Fibroblast of skin of back (primary cell): ENCODE measurements at places on chromosomes 1 and 21.

DNA sequence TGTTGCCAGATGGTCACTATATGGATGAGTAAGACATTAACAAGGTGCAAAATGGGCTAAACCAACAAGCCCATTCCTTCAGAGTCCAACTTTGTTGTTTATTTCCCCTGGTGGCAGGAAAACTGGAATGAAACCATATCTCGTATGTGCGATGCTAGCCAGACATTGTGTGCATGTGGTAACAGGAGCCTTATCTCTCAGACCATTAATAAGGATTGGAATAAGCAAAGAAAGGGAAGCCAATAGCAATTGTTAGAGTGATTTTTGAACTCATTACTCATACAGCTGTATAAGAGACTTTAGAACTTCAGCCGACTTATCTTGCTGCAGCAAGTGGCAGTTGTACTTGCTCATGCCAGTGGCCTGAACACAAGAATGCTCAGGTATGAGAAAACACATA lies 30.0 kb upstream of the HMCN1 start:
- no peak for DNase-seq

GRCh38 chr21:46069719-46070279 lies 28.1 kb upstream of the COL6A2 start:
- no peak for DNase-seq

DNA sequence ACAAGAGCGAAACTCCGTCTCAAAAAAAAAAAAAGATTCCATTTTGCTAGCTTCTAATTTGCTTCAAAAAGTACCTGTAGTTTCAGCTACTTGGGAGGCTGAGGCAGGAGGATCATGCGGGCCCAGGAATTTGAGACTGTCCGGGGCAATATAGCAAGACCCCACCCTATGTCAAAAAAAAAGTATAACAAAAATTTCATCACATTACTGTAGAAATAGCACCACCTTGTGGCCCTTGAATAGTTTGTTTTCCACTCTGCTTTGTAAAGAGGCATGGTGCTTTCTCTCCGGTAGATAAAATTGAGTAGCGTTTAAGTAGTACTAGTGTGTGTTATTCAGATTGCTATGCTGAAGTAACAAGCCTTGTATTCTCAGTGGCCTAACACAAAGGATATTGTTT lies 18.2 kb upstream of the MSTO1 start:
- peak; percentile 72 for DNase-seq

- DNase-seq, result peak; percentile 51
Observed at GRCh38 chr1:119159111-119159510, 18.7 kb upstream of the WARS2 start.

DNA sequence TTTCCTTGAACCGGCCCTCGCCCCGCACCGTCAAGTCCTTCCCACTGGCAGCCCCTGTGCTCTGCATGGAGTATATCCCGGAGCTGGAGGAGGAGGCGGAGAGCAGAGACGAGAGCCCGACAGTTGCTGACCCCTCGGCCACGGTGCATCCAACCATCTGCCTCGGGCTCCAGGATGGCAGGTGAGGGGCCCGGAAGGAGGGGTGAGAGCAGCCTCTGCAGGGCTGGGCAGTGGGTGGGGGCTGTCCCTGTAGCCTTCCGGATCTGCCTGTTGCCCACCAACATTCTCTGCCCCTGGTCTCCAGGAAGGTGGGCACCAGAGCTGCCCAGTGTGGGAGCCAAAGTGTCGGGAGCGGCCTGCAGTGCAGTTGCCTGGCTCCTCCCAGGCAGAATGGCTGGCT lies 99.2 kb upstream of the ACTL8 start:
- DNase-seq, result no peak

GRCh38 chr21:20800106-20800505 lies 198.1 kb upstream of the NCAM2 start:
- peak; percentile 28 for DNase-seq

- no peak for DNase-seq
Observed at GRCh38 chr21:45408271-45408791, 3.4 kb downstream of the COL18A1 start.

- no peak for DNase-seq
Observed at GRCh38 chr21:45525153-45525909, 16.9 kb downstream of the SLC19A1 start.

- no peak for DNase-seq
Observed at GRCh38 chr1:21494196-21494595, 15.0 kb upstream of the ALPL start.

DNA sequence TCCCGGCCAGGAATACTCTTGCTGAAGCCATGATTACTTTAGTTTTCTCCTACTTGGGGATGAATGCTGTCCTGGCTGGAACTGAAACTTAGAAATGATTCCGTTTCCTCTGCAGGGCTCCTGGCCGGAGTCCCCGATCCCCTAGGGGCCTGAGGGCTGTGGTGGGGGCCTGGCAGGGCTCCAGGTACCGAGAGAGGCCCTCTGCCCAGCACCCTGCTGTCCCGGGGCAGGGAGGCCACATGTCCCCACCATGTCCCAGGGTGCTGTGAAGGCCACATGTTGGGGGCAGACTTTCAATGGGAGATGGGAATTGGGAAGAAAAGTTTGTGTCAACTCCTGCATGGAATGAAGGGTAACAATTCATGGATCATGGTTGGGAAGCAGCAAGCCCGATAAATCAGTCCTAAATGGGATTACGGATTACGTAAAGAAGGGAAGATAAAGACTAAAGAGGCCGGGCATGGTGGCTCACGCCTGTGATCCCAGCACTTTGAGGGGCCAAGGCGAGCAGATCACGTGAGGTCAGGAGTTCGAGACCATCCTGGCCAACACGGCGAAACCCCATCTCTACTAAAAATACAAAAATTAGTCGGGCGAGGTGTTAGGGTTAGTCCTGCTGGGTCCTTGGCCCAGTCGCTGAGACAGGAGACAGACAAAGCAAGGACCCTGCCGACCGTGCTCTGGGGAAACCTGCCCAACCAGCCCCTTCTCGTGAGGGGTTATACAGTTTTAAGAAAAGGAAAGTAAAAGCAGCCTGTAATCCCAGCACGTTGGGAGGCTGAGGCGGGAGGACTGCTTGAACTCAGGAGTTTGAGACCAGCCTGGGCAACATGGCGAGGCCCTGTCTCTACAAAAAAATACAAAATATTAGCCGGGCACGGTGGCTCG lies 37.6 kb downstream of the MORN1 start:
- no peak for DNase-seq

GRCh38 chr1:214466403-214467077 lies 84.9 kb downstream of the PTPN14 start:
- no peak for DNase-seq

DNA sequence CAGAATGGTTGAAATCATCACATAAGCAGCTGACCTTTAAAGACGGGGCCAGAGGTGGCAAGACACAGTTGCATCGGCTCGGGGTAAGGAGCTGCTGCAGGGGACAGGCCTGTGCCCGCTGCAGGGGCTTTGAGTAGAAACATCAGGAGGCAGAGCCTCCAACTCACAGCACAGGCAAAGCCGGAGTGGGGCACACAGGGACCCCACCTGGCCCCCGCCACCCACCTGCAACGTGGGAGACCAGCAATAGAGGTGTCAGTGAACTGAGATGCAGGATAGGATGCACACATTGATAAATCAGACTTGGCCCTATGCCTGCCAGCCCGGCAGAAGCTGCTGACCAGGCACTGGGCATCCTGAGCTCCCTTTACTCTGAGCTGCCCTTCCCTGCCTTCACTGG lies 257.2 kb downstream of the NPHP4 start:
- DNase-seq, result no peak

GRCh38 chr1:6265151-6265550 lies 4.3 kb upstream of the GPR153 start:
- no peak for DNase-seq

- DNase-seq, result no peak
Observed at GRCh38 chr1:18644446-18644845, 13.8 kb downstream of the PAX7 start.

- no peak for DNase-seq
Observed at GRCh38 chr1:178512566-178513277, at the start of gene TEX35. Gene TEX35, plus strand, starts transcription at chr1:178513109. Its CDS starts 80 bp downstream, at chr1:178513189.
